ENCODE measurements at places on chromosomes 1 and 21.

DNA sequence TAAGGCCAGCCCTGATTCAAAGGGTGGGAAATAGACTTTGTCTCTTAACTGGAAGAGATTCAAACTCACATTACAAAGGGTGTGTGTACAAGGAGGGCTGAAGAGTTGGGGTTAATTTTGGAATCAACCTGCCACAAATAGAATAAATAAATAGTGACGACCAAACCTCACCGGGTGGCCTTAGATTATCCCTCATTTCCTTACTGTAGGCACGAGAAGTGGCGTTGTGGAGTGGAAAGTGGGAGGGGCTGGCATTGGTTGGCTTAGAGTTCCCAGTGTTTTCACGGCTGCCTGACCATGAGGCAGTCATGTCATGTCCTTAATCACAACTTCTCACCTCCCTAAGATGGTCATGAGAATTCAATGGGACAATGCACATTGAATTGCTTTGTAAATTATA, 21.3 kb upstream of the RUNX1 start:
- no peak for DNase-seq

DNA sequence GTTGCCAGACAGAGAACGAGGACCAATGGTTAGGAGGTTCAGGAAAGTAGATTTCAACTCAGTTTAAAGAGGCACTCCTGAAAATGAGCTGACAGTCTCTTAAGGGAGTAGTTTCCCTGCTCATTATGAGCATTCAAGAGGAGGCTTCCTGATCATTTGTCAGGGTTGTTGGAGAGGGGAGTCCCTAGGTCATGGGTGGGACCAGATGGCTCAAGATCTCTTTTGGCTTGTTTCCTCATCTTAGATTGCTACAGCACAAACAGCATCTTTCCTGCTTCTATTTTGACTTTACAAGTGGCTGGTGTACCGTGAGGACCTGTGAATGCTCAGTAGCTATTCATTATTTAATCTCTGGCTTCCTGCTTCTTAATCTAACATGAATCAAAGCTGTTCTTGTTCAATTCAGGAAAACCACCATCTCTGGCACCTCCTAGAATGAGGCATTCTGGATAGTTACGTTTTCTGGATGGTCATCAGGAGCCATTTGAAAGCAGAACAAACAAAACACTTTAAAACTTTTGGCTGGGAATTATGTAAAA, 47.6 kb downstream of the PEX14 start:
- no peak for DNase-seq

- no peak for DNase-seq
These were observed 63.8 kb downstream of the ZBTB18 start for GRCh38 chr1:244114892-244115291.

- DNase-seq = no peak
These were observed 30.8 kb downstream of the RNF19B start for GRCh38 chr1:32933742-32934322.

DNA sequence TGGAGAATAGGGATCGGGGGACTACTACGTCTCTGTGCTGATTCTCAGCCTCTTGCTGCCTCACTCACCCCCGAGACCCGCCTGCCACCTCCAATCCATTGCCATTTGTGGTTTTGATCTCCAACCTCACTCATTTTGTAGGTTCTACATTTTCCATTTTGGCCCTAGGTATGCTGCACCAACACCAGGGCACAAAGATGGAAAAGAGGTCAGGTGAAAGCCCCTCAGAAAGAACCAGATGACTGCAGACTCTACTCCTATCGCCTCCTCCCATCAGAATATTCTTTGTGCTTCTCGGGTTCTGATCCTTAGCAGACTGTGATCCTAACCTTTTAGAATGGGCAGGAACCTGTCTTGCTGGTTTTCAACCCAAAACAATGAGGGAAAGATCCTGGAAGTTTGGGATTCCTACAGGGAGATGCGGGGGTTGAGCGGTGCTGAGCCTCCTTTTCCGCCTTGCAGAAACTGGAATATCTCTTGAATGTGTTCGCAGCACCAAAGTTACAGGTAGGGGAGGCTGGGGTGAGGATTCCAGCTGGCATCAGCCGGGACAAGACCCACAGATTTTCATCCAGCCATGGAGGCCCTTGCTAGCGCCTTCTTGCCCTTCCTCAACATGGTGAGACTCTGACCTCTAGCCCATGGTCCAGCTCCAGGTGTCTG, 53.1 kb downstream of the RHBG start:
- DNase-seq = no peak

- no peak for DNase-seq
These were observed 433 bp upstream of the DMBX1 start for GRCh38 chr1:46489169-46489637.

GRCh38 chr1:110262846-110263631, 52.9 kb downstream of the KCNC4 start:
- DNase-seq = no peak

DNA sequence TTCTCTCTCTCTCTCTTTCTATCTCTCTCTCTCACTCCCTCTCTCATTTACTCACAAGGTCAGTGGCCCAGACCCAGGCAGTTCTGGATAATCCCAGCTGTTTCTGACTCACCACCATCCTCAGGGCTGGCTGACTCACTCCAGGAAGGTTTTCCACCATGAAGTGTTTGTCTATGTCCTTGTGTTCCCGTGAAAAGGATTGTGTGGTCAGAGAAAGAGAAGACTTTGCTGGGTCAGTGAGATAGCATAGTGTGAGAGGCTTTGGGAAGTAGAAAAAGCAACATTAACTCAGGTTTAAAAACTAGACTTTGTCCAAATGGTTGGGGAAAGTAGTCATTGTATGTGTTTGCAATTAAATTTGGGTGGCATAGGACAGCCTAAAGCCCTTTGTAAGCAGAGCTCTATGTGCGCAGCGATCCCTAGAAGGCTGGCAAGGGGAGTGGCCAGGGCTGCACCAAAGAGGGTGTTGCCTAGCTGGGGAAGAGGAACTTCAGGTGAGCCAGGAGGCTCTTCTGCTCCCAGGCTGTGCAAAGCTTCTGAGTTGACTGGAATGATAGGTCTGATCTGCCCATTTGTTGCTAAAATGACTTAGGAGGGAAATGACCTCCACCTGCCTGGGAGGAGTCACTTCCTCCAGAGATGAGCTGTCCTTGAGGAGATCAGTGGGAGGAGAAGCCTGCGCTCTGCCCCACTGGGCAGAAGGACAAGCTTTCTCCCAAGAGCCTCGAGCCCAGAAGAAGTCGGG, 4.9 kb upstream of the CAPN2 start:
- no peak for DNase-seq

DNA sequence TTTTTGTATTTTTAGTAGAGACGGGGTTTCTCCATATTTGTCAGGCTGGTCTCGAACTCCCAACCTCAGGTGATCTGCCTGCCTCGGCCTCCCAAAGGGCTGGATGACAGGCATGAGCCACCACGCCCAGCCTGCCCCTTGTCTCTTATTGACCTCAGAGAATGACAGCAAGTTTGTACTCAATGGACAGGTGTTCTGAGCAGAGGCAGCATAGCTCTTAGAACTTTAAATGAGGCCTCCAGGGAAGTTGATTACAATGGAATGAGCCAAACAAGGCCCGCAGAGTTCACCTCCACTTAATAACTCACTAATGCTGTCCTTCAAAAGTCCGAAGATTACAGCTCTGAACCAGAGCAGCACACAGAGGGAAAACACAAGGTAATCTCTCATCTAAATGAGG, 10.9 kb downstream of the TMPRSS2 start:
- no peak for DNase-seq

- no peak for DNase-seq
These were observed 71.4 kb upstream of the FAM20B start for GRCh38 chr1:178954325-178954690.

GRCh38 chr21:43703035-43703880, 15.7 kb upstream of the PDXK start:
- DNase-seq = no peak
